ENCODE measurements at places on chromosomes 13 and 19. TPM values are rescaled to one million over a fixed set of nuclear protein-coding genes. Genes with fewer than 3 reads are reported as not detected.

DNA sequence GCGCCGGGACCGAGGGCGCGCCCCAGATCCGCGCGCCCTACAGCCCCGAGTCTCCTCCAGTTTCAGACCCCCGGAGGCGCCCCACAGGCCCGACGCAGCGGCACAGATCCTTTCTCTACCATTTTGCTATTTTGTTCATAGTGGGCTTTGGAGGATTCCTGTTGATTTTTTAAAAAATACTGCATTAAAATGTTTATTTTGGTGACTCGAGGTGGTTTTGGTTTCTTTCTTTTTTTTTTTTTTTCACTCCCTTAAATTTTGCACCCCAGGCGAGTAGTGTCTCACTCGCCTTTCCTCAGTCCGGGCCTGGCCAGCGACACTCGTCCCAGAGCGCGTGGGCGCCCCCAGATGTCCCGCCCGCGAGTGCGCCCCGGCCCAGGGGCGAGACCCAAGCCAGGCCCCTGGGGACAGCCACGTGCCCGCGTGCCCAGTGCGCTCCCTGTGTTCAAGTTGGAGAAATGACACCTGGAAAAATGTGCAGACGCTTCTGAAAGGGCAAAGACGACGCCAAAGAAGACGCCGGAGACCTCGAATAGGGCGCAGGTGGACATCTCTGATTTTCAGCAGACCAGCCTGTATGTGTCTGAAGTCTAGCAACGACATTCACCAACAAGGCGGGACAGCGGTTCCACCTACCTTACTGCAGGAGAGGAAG, 471 bp upstream of the INSR start:
- DNase-seq: peak; percentile 26

DNA sequence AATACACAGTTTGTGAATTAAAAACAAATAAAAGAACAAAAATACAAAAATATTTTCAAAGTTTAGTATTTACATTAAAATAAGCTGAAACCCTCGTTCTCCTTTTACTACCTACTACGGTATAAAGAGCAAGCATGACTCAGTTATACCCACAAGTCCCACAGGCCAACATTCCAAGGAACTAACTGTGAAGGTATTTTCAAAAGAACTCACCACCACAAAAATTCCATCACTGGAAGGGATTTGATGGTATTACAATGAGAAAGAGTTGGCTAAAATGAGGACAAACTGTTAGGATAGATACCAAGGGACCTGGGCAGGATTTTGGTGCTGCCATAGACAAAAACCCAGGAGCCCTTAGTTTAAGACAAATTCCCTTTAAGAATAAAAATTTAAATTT, 122.7 kb downstream of the TBC1D4 start:
- no peak for DNase-seq

- peak; percentile 78 for DNase-seq
Measured at GRCh38 chr19:40365613-40366401, 17.3 kb downstream of the PLD3 start.

Gene GSX1
- not detected for total RNA-seq

DNA sequence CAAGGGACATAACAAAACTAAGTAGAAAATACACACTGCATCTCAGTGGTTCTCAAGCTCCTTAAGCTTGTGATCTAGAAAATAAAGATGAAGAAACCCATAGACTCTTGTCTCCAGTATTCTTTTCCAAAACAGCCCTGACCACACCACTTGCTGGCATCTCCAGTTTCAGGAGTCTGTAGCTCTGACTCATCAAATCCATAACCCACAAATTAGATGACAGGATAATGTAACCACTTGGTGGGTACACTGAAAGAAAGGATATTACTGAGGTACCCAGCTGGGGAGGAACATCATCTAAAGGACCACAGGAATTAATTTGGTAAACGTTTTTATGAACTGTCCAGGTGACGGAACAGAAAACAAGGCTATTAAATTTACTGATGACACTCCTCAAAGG, 214.7 kb downstream of the VWA8 start:
- DNase-seq: no peak

- DNase-seq: peak; percentile 64
Measured at GRCh38 chr19:28289295-28290063, 923.5 kb downstream of the UQCRFS1 start.

DNA sequence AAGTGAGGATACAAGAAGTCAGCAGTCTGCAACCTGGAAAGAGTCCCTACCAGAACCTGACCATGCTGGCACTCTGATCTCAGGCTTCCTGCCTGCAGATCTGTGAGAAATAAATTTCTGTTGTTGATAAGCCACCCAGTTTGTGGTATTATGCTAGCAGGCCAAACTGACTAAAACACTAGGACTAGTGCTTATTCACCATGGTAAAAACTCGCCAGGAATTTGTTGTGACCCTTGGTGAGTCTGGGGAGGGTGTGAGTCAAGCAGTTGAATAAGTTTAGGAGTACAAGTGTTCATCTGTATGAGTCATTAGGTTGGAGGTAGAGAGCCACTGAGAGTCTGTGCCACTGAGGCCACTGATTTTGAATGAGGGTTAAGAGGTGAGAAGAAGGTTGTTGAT, 3.6 kb downstream of the ZIK1 start:
- no peak for DNase-seq

GRCh38 chr13:76929320-76929719, 19.0 kb upstream of the ACOD1 start:
- no peak for DNase-seq

DNA sequence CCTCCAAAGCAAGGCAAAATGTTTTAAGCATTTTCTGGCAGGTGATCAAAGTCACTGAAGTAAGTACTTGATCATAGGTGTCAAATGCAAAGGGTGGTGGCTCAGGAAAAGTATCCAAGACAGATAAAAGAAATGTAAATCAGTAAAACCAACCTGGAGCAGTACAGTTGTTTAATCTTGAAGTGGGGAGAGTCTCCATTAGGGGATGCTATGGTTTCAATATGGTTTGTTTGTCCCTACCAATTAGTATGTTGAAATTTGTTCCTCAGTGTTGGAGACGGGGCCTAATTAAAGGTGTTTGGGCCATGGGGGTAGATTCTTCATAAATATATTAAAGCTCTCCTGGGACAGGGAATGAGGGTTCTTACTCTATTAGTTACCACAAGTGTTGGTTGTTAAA, 1781.7 kb upstream of the PRR20A start:
- no peak for DNase-seq

- DNase-seq: no peak
Measured at GRCh38 chr13:77477299-77477848, 58.1 kb upstream of the SCEL start.

DNA sequence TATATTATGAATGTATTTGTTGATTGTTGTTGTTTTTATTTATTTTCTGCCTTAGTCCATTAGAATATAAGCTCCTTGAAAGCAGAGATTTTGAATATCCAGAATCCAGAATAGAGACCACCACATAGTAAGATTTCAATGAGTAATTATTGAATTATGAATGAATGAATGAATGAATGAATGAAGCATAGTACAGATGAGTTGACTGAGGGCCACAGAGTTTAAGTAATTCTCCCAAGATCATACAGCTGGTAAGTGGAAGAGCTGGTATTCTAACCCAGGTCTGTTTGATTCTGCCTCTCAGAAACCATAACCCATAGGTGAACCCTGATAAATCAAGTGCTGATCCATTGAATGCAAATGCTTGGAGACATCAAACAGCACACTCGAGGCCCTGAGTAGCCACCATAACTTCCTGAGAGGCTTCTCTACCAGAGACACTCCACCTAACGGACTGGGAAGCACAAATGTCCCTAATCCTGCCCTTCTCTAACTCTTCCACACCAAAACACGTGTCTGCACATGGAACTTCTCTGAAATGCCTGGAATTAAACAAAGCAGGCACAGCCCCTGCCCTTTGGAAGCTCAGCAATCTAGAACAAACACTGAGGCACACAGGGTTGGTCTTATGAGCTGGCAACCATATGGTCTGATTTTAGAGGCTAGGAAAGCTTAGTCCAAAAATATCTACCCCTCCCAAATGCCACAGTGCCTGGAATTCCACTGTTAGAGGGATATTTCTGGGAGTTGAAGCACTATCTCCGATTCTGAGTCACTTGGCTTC, 190.1 kb downstream of the FOXO1 start:
- DNase-seq: no peak

DNA sequence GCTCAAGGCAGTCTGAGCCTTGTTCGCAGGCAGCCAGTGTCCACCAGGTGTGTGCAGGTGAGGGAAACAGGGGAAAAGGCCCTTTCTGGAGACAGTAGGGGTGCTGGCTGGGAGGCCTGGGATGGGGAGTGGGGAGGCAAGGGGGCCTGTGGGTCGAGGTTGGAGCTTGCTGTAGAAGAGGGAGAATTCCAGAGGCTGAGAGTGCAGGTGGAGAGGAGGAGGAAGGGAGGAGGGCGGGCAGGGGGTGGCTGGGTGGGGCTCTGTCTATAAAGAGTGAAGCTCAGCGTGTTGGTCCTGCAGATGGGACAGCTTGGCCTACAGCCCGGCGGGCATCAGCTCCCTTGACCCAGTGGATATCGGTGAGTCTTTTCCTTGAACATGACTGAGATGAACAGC, at the start of gene CCL25:
Gene CCL25, plus strand, starts transcription at position 297 of the 396 bp plus-strand sequence. CDS start 290 bp downstream, outside the sequence.
- DNase-seq: no peak

Gene ZNF723
- not detected for total RNA-seq

Gene LYL1
- 3.3 TPM for total RNA-seq

DNA sequence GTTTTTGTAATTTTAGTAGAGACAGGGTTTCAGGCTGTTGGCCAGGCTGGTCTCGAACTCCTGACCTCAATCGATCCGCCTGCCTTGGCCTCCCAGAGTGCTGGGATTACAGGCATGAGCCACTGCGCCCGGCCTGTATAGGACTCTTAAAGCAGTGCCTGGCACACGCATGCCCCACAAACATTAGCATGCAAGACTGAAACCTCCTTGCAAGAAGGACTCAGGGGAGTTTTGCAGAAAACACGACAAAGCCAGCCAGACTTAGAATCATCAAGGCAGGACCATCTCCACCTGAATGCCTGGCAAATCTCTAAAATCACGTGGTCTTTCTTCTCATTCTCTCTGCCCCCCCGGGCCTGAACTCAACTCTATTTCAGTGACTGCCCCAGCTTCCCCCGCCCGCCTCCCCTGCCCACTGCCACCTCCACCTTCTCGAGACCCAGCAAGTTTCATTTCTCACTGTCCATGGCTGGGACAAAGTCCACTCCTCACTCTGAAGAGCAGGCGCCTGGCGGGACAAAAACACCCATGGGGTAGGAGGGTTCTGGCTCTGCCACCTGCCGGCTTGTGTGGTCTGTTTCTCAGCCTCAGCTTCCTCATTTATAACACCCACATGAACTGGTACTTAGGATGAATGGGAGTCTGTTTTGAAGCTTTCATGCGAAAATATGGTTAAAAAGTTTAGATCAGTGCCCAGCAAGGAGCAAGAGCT, 2.4 kb downstream of the TICAM1 start:
- DNase-seq: no peak

GRCh38 chr19:10625003-10625761, at the start of gene SLC44A2:
SLC44A2 (plus strand) TSS chr19:10625553; CDS start chr19:10625634, 81 bp downstream.
- peak; percentile 39 for DNase-seq

DNA sequence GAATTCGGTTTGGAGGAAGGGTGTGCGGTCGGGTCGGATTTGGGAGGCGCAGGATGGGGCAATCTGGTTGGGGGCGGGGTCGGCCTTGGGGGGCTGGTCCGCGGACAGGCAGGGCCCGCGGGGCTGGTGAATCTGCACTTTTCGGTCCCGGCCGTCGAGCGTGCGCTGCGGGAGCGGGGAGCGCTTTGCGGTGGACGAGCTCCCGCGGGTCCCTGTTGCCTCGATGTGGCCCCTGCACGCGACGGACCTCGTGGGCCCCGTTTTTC, 11.9 kb downstream of the PEAK3 start:
- DNase-seq: no peak

Gene NLRP7
- total RNA-seq: not detected

GRCh38 chr19:52670046-52670445, 31.9 kb upstream of the ZNF83 start:
- DNase-seq: no peak

Gene OLFM2
- total RNA-seq: 121 TPM
